ENCODE measurements at places on chromosomes 12 and 14. TPM values are rescaled to one million over a fixed set of nuclear protein-coding genes. Genes with fewer than 3 reads are reported as not detected.

DNA sequence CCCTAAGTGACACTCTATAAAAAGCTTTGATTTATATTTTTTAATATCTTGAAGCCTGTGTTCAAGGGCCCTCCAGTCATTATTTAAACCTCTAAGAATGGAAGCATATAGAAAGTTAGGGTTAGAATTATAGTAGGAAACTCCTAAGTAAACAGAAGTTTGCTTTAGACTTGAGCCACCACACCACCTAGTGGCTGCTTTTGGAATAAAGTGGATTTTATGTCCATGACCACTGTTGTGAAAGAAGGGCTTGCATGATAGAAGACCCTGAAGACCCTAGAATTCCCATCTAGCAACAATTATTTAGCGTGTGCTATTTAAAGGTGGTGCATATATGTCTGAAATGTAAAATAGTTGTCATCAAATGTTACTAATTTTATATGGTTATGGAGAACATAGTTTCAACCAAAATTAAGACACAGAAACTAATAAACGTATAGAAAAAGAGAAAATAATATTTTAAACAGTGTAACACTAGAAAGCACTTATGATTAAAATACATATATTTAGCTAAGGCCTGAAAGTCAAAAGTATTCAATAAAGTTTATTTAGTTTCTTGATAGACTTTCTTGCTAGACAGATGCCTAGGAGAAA lies 21.3 kb downstream of the LRRIQ1 start:
- H3K27me3 ChIP-seq: no peaks in the 10 kb centered on the region
- H3K4me3 ChIP-seq: no peak overlapping the region
- DNase-seq: no peak
- H3K4me1 ChIP-seq: no peaks in the 10 kb centered on the region
- H3K36me3 ChIP-seq: no peaks in the 10 kb centered on the region

- H3K4me1 ChIP-seq: peaks cover 4% of the 10 kb centered on the region
- DNase-seq: no peak
- peak overlapping the region; percentile 73 for H3K4me3 ChIP-seq
- peaks cover 42% of the 10 kb centered on the region for H3K27me3 ChIP-seq
- no peaks in the 10 kb centered on the region for H3K36me3 ChIP-seq
Observed at GRCh38 chr12:130775953-130776856, 60.1 kb upstream of the RIMBP2 start.

GRCh38 chr14:22656226-22656625 lies 12.1 kb upstream of the OR6J1 start:
- H3K4me3 ChIP-seq: no peak overlapping the region
- no peak for DNase-seq
- H3K4me1 ChIP-seq: peaks cover 4% of the 10 kb centered on the region
- H3K27me3 ChIP-seq: peaks cover 5% of the 10 kb centered on the region
- no peak overlapping the region for H3K27ac ChIP-seq
- no peaks in the 10 kb centered on the region for H3K36me3 ChIP-seq

GRCh38 chr12:50620978-50621360 lies 116.2 kb downstream of the DIP2B start:
- H3K4me3 ChIP-seq: no peak overlapping the region
- H3K4me1 ChIP-seq: peaks cover 43% of the 10 kb centered on the region
- no peaks in the 10 kb centered on the region for H3K27me3 ChIP-seq
- H3K27ac ChIP-seq: no peak overlapping the region
- no peak for DNase-seq
- H3K36me3 ChIP-seq: peaks cover 7% of the 10 kb centered on the region

GRCh38 chr12:113170926-113171325 lies 14.4 kb downstream of the DDX54 start:
- no peak overlapping the region for H3K27ac ChIP-seq
- no peaks in the 10 kb centered on the region for H3K27me3 ChIP-seq
- H3K4me1 ChIP-seq: no peaks in the 10 kb centered on the region
- DNase-seq: no peak

DNA sequence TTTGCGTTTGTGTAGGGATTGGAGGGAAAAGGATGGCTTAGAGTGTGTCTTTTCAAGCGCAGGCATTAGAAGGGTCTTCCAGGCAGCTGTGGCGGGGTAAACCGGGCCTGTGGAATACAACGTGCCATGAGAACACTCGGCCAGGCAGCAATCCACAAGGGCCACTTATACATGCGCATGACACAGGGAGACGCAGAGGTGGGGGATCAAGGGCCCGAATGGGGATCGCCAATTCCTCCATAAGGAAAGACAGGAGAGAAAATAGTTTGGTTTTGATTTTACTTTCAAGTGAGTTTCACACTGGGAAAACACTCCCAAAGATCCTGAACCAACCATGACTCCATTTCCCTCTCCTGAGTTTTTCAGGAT lies 71.6 kb downstream of the SPRING1 start:
- H3K4me1 ChIP-seq: no peaks in the 10 kb centered on the region
- DNase-seq: no peak
- H3K27me3 ChIP-seq: peaks cover 4% of the 10 kb centered on the region

GRCh38 chr14:59330455-59330854 lies 134.7 kb downstream of the GPR135 start:
- H3K27ac ChIP-seq: peak overlapping the region; percentile 60
- H3K4me3 ChIP-seq: no peak overlapping the region
- no peaks in the 10 kb centered on the region for H3K27me3 ChIP-seq
- H3K36me3 ChIP-seq: peaks cover 39% of the 10 kb centered on the region

- no peak for DNase-seq
- H3K4me1 ChIP-seq: peaks cover 16% of the 10 kb centered on the region
- no peak overlapping the region for H3K4me3 ChIP-seq
- H3K27ac ChIP-seq: no peak overlapping the region
- H3K36me3 ChIP-seq: peaks cover 30% of the 10 kb centered on the region
- no peaks in the 10 kb centered on the region for H3K27me3 ChIP-seq
Observed at GRCh38 chr14:65042731-65043372, 56.2 kb downstream of the FNTB start.

DNA sequence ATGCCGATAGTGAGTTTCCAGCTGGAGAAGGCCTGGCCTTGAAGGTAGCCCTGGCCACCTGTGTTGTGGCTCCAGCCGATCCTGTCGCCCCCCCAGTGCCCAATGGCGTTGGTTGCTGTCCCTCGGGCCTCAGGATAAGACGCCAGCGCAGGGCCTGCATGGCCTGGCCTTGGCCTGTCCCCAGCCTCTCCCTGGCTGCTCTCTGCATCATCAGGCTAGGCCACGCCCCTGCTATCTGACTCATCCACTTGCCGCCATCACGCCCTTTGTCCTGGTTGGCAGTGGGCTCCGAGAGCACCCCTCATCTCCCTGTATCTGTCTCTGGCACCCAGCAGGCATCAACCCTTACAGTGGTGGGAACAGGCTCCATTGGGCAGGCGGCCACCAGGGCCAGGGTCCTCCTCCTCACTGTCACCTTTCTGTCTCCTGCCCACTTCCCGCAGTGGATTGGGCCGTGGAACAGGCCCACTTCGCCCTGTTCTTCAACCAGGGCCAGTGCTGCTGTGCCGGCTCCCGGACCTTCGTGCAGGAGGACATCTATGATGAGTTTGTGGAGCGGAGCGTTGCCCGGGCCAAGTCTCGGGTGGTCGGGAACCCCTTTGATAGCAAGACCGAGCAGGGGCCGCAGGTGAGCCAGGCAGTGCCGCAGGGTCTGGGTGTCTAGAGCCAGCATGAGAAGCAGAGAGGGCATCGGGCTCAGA lies 25.6 kb downstream of the ALDH2 start:
- DNase-seq: no peak
- H3K27ac ChIP-seq: no peak overlapping the region
- H3K27me3 ChIP-seq: no peaks in the 10 kb centered on the region
- H3K4me3 ChIP-seq: no peak overlapping the region
- no peaks in the 10 kb centered on the region for H3K4me1 ChIP-seq

Gene STYK1
- total RNA-seq: 3.1 TPM

Gene KRT83
- not detected for total RNA-seq

Gene NTF3
- not detected for total RNA-seq

Gene BICDL1
- 98.5 TPM for total RNA-seq

Gene RILPL1
- total RNA-seq: 2.2 TPM

Gene VRTN
- total RNA-seq: not detected

Gene PRICKLE1
- total RNA-seq: 0.89 TPM

Measured in activated naive CD8-positive, alpha-beta T cell treated with anti-CD3 and anti-CD28 coated beads, Interleukin-2, amount 10 ng/mL, durations not matched to agents 7 days and 5 days (primary cell).